Stimulated activated CD4-positive, alpha-beta T cell treated with anti-CD3 and anti-CD28 coated beads, TNF-alpha, amount 100 ng/mL, for 1 hour (primary cell): ENCODE measurements at places on chromosomes 12 and 14.

DNA sequence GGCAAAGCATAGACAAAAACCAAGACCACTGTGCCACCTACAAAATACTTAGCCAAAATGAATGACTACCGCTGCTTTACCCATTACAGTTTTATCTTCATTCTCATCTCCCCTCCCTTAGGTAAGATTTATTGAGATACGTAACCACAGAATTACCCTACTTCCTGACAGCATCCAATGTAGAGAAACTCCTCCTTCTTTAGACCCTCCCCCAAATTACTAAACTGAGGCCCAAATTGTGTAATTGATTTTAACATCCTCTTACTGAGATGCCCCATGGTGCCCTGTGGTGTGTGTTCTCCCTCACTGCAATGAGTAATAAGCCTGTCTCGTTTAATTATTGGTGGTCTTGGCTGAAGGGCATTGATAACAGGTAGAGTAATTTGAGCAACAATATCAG, 19.1 kb downstream of the VRK1 start:
- DNase-seq: no peak

DNA sequence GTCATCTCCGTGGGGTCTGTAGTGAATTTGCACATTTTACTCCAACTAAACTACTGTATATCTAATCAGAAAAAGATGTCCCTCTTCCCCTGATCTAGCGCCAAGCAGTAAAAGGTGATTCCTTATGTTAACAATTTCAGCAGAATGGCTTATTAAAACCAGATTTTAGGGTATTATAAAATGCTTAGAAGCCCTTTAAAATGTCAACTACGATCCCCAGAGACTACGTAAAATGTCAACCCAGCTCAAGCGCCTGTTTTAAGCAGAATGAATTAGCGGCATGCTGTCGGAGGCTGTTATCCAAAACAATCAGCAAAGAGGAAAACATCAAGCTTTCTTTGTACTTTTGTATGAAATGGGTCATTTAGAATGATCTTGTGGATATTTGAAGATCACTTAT, 408.9 kb downstream of the SOX5 start:
- no peak for DNase-seq

DNA sequence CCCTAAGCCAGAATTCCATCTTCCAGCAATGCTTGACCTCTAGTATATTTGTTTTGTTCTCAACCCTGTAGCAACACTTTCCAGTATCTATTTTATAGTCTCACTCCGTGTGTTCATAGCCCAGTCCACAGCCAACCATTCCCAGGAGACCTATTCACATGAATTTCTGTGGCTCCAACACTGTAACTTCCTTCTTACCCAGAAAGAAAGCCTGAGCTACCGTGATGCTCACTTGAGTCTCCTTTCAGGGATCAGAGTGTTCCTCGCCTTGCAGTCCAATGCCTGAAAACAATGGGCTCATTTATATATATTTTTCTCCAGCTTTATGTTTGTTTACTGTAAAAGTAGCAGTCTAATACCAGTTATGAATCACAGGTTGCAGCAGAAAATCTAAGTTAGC, 645.0 kb upstream of the NOVA1 start:
- no peak for DNase-seq

GRCh38 chr12:76637807-76638206, 78.2 kb upstream of the OSBPL8 start:
- DNase-seq: no peak

DNA sequence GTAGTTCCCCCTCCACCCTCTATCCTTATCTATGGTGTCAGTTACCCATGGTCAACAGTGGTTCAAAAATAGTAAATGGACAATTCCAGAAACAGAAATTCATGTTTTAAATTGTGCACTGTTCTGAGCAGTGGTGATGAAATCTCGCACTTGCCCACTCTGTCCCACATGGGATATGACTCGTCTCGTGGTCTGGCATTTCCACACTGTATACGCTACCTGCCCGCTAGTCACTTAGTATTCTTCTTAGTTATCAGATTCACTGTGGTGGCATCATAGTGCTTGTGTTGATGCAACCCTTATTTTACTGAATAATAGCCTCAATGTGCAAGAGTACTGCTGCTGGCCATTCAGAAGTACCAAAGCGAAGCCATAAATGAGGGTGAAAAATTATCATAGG, 507.0 kb downstream of the SNAPC1 start:
- no peak for DNase-seq

DNA sequence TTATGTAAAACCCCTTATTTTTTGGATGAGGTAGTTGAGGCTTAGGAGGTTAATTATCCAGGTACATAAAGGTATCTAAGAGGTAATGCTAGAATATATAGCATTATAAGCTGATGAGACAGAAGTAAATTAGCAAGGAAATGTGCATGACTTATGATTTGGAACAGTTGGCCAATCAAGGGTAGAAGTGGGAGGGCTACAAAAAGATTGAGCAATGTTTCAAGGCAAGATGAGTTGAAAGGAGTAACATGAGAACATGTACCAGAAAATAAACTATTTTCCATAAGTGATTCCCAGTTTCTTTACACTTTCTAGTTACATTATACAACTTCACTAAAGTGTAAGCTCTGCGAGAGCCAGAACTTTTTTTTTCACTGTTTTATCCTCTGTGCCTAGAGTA, 290.9 kb downstream of the LRIG3 start:
- DNase-seq: no peak

DNA sequence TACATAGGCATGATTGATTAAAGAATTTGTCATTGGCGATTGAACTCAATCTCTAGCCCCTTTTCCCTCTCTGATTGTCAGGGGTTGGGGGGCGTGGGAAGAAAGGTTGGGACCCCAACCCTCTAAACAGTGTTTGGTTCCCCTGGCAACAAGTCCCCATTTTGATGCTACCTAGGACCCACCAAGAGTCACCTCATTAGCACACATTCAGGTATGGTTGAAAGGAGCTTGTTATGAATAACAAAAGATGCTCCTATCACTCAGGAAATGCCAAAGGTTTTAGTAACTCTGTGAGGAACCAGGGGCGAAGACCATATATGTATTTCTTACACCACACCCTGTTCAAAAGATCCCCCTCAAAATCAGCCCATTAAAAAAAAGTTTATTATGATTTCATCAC, 14.3 kb downstream of the RNF212B start:
- DNase-seq: no peak

- no peak for DNase-seq
Observed at GRCh38 chr14:87992346-87992717, 650 bp downstream of the GALC start.

- no peak for DNase-seq
Observed at GRCh38 chr14:53842938-53843337, 113.7 kb downstream of the BMP4 start.

- DNase-seq: no peak
Observed at GRCh38 chr14:104117341-104118005, 20.9 kb upstream of the KIF26A start.

GRCh38 chr12:79844693-79845092, 90.2 kb downstream of the PPP1R12A start:
- no peak for DNase-seq

DNA sequence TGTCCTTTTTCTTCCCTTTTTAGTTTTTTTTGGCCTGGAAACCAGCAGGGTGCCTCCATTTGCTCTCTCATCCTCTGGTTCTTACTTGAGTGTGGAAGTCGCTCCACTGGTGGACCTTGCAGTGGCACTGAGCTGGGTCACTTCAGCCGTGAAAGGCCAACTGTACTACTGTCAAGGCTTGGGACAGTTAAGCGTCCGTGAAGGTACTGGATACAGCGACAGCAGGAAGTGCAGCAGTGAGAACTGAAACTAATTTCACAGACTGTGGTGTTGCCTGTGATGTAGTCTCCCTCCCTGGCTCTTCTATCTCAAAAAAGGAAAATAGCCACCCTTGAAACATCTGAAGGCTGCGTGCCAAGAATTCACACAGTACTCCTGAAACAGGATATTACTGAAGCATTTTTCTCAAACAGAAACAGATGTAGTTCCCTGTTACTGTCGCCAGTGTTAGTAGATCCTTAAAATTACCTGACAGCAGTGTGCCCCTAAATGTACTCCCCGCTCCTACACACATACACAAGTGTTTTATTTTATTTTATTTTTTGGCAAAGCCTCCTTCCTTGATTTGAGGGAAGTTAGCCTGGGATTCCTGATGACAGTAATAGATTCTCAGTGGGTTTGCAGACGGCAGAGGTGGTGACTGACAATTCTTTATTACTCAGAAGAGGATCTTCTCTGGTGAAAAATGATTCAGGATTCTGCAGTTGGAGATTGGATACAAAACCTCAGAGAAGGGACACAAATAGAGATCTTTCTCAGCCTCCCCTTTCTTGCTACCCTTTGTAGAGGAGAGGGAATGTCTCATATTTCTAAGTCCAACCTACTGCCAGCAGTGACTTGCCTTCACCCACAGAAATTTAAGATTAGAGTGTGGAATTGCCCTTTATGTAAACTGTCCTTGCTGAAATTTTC, 4.4 kb downstream of the SUSD6 start:
- DNase-seq: no peak

DNA sequence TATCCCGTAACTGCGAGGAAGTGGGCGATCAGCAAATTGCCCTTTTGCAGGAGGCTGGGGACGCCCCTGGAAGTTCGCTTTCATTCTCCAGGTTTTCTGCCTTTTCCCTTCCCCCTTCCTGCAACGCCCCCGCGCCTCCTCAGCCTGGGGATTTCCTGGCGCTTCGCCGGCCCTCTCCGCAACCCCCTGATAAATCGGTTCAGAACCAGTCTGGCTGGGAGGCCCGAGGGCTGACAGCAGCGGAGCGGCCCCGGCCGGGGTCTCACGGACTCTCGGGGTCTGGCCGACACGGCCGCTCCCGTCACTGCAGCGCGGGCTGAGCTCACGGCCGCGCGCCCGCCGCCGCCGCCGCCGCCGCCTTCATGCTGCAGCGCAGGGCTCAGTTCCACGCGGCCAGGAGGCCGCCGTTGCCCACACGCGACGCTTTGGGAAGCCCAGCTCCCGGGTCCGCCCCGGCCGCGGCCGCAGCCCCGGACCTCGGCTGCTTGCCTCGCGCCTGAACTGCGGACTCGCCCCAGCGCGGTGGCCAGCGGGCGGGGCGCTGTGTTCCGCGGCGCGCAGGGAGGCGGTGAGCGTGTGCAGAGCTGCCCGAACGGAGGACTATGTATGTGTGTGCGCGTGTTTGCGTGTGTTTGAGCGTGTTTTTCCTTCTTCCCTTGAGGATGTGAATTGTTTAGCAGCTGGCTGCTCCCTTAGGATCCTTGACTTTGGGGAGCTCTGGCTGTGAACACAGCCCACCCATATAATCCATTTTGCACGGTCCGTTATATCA, at the start of gene LRFN5:
LRFN5 (plus strand) TSS at position 345 of the 772 bp plus-strand sequence.
- no peak for DNase-seq

GRCh38 chr14:91367173-91368171, 50.1 kb downstream of the CCDC88C start:
- no peak for DNase-seq

GRCh38 chr12:54977857-54978256, 6.7 kb downstream of the TESPA1 start:
- no peak for DNase-seq

DNA sequence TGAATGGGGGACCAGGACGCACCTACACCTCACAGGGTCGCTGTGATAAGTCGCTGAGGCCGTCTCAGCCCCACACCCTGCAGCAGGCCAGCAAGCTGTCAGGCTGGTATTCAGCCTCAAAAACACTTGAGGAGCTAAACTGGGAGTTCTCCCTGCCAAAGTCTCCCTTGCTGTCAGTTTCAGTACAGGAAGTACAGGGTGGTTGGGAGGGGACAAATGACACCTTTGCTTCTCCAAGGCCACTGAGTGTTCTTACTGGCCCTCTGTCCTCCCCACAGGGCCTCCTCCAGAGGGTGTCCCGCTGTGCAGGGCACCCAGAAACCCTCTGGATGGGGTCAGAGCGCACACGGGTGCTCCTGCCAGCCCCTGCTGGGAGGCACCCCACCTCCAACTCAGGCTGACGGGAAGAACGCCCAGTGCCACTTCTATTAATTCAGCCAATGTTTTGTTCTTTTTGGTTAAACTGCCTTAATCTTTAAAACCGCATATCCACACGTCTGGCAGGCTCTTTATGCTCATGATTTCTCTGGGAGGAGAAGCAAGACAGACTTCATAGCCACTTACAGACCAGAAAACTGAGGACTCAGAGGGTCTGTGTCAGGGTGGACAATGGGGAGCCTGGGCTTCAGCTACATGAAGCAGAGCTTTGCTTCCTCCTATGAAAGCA, 75.9 kb downstream of the ITPK1 start:
- DNase-seq: no peak

DNA sequence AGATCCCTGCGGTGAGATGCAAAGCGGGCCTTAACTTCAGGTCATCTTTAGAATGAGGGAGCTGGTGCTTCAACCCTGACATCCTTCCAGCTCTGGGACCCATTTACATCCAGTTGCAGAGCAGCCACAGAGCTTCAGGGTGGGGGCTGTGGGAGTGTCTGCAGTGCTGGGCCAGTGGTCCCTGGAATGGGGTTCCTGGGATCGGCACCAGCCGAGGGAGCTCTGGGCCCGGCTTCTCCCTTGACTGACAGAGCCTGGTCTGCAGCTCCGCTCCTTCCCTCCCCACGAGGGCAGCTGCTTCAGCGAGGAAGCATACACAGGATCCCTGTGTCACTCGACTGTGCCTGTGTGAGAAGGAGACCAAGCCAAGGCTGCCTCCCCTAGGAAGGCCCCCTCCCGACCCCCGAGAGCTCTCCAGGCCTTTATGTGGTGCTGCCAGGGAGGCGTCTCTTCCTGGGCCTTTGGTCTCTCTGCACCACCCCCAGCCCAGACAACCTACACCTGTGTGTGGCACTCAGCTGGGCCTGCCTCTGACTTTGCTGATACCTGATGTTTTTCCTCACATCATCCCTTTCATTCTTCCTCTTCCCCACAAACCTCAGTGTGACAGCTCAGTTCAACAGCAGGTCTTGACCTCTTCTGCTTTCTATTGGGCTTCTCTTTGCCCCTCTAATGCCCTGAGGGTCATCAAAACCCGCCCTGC, 48.1 kb upstream of the RIN3 start:
- DNase-seq: no peak

DNA sequence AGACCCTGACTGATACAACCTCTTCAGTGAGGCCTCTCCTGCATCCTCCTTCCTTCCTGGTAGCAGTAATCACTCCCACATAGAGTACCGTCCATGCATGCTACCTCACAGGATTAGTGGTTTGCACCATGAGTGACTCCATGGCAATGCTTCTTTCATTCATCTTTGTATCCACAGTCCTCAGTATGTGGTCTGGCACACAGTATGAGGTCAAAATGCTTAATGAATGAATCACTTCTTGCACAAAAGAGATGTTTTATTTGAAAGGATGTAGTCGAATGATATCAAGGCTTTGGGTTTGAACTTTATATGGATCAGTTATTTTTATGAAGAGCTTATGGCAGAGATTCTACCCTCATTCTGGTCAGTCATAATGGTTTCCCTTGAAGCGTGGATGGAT, 42.2 kb downstream of the KCNA5 start:
- DNase-seq: no peak

DNA sequence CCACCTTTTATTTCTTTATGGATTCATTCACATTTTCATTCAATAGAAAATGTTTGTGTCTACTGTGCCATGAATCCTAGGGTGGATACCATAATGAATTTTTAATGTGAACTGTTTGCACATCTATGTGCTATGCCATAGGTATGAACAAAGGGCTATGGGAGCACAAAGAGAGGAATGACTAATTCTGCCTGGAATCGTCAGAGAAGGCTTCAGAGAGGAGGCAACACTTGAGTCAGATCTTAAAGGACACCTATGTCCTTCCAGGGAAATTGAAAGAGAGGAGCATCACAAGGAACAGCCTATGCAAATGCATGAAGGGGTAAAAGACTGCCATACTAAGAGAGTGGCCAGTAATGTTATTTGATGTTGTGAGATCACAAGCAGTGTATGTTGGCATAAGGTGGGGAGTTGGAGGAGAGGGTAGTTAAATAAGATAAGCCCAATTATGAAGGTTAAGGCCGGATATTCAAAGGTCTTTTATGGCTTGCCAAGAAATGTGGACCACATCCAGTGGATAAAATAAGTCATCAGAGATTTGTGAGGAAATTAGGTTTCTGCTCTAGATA, 246.7 kb downstream of the GRIN2B start:
- no peak for DNase-seq
